Vagina (tissue), 2 donors: ENCODE measurements at places on chromosomes 13 and 19.
A peak's percentile ranks its signal among the peaks of the same experiment; 100 is the strongest.

DNA sequence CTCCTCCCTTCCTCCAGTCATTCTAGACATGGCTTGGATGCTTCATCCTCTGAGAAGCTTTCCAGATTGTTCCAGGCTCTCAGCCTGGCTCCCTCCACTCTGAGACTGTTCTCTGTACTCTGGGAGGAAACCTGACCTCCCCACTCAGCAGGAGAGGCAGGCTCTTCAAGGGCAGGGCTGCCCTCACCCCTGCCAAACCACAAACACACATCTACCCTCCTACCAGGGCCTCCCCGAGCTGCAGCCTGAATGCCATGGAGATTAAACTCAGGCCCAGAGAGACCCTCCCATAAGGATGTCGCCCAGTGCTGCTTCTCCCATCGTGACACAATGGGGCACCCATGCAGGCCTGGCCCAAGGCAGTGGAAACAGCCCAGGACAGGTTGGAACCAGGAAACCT is 16.2 kb downstream of the NUMBL start:
- no peaks in the 10 kb centered on the region for H3K4me1 ChIP-seq
- no peaks in the 10 kb centered on the region for H3K27me3 ChIP-seq
- peaks cover 4% of the 10 kb centered on the region for H3K36me3 ChIP-seq
- no peak overlapping the region for H3K4me3 ChIP-seq
- H3K27ac ChIP-seq = peak overlapping the region; percentile 28

DNA sequence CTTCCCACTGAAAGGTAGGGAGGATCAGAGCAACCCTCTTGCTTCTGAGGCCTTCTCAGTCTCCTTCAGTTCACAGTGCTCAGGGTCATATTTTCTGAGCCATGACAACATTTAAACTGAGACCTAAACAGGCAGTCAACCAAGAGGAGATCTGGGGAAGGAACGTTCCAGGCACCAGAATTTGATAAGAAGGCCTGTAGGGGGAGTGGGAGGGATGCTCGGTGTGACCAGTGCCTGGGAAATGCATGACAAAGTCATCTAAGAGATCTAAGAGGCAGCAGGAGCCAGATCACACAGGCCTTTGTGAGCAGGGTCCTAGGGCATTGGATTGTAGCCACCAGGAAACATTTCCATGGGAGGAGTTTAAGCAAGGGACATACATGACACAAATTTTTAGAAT is 71.6 kb downstream of the SHISA2 start:
- no peaks in the 10 kb centered on the region for H3K36me3 ChIP-seq
- H3K4me3 ChIP-seq = no peak overlapping the region
- H3K27ac ChIP-seq = no peak overlapping the region
- H3K27me3 ChIP-seq = no peaks in the 10 kb centered on the region

- H3K4me1 ChIP-seq = peaks cover 17% of the 10 kb centered on the region
- no peak for DNase-seq
- no peaks in the 10 kb centered on the region for H3K36me3 ChIP-seq
- H3K27me3 ChIP-seq = no peaks in the 10 kb centered on the region
- no peak overlapping the region for H3K27ac ChIP-seq
- H3K4me3 ChIP-seq = peak overlapping the region; percentile 65
Measured at GRCh38 chr19:53193535-53194222, 521 bp upstream of the ZNF665 start.

DNA sequence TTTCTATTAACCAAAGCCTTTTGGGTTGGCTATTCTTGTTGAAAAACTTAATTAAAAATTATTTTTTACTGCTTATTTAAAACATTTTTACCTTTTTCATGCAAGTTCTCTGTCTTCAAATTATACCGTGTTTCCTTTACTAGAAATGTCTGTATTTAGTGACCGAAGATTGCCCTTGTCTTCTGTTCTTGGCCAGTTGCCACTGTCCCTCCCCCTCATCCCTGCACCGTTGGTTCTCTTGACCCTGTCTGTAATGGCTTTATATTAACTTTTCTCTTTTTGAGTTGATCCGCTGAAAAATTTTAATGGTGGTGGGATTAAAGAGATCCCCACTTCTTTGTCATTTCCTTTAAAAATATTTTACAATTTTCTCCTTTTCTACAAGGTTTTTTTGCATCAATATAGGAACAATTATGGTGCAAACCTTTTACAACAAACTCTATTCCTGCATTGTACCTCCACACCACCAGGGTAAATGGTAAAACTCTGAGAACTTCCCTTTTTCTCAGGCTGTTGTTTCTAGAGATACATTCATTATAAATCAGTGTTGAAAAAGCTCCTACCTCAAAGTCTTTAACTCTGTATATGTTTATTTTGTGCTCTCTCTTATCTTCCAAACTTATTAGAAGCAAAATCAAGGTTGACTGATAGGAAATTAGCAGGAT is 12.9 kb upstream of the RNF113B start:
- no peak overlapping the region for H3K27ac ChIP-seq
- H3K36me3 ChIP-seq = no peaks in the 10 kb centered on the region
- no peak for DNase-seq
- H3K4me3 ChIP-seq = no peak overlapping the region

DNA sequence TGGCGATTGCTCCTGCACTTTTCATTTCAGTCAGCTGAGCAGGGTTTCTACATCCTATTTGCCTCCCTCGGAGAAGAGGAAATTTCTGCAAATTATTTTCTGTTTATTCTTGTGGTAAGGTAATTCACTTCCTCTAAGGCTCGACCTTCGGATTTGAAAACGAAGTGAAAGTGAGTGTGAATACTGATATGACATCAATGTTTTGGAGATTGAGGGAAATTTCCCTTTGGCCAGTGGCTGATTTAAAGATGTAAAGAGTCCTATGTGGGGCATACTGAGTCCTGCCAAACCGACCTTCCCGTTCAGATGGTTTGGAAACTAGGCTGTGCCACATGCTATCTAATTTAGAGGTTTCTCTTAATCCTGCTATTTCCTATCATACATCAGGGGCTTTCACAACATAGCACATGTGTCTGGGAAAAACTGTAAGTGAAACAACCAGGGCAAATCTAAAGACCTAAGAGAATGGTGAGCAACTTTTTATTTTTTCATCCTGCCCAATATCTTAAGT is 112.3 kb downstream of the POSTN start:
- no peak overlapping the region for H3K4me3 ChIP-seq
- no peak for DNase-seq
- no peak overlapping the region for H3K27ac ChIP-seq

DNA sequence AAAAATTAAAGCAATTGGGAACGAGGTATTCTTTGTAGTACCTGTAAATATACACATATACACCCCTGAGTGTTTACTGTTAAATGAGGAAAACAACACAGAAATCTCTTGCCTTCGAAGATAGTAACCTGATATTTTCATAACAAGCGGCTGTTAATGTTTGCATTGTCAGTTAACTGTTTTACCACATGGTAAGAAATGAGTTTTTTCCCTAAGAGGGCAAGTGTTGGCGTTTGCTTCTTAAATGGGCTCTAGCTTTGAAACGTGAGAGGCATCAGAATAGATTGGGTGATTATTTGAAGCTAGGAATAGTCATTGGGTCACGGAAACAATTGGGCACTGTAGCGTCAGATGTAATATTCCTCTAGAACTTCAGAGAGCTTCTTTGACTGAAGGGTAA is 22.0 kb upstream of the UPF3A start:
- no peak overlapping the region for H3K4me3 ChIP-seq
- DNase-seq = no peak
- no peaks in the 10 kb centered on the region for H3K4me1 ChIP-seq
- H3K27ac ChIP-seq = no peak overlapping the region
- no peaks in the 10 kb centered on the region for H3K27me3 ChIP-seq

GRCh38 chr19:41746593-41747227 is 8.6 kb upstream of the CEACAM6 start:
- no peak overlapping the region for H3K27ac ChIP-seq
- no peaks in the 10 kb centered on the region for H3K27me3 ChIP-seq
- H3K4me1 ChIP-seq = no peaks in the 10 kb centered on the region

DNA sequence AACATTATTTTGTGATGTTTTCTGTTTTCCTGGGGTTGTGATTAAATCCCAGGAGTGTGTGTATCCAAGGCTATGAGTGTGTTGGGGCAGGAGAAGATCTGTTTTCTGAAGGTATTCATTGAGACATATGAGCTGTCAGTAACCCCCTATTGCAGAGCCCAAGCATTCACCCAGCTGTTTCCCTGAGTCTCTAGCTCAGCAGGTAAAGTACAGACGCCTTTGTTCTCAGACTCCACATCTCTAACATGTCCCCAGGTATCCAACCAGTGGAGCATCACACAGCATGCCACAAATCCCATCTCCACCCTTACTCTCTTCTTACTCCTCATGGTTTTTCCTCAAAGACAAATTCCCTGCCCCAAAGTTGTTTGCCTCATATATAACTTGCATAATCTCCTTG is 213.6 kb downstream of the PCDH20 start:
- no peaks in the 10 kb centered on the region for H3K4me1 ChIP-seq
- H3K4me3 ChIP-seq = no peak overlapping the region
- H3K27me3 ChIP-seq = no peaks in the 10 kb centered on the region
- H3K27ac ChIP-seq = no peak overlapping the region
- H3K36me3 ChIP-seq = no peaks in the 10 kb centered on the region

DNA sequence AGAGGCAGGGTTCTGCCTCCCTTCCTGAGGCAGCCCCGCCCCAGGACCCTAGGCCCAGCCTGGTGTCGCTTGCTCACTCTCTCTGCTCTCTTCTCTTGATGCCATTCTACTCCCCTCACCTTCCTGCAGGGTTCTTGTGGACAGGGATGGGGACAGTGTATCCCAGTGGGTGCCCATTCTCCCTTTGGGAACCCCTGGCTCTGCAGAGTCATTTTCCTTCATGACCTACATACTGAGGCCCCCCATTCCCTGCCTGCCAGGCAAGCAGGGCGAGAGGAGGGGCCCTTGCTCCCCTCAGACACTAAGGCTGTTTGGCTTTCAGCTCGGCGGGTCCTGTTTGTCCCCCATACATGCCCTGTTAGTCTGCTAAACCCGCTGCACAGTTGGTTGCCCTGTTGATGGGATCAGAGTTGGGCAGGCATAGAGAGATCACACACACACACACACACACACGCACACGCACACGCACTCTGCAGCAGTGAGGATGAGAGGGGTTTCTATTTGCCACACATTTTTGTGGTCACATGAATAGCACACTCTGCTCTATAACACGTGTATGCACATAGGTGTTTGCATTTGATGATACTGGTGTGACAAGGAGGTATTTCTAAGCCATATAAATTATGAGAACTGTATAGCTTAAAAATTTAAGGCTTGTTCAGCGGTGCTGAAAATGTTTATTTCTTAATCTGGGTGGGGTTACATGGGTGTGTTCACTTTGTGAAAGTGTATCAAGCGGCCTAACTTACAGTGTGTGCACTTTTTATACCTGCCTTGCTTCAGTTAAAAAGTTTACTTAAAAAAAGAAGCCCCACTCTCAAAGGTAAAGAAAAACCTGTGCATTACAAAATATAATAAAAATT is 20.3 kb downstream of the NFIX start:
- peak overlapping the region; percentile 99 for H3K27ac ChIP-seq
- H3K4me3 ChIP-seq = peak overlapping the region; percentile 24
- DNase-seq = no peak
- H3K27me3 ChIP-seq = no peaks in the 10 kb centered on the region
- H3K36me3 ChIP-seq = no peaks in the 10 kb centered on the region

GRCh38 chr19:14277608-14278007 is 71.6 kb upstream of the ADGRL1 start:
- no peak overlapping the region for H3K27ac ChIP-seq
- no peaks in the 10 kb centered on the region for H3K4me1 ChIP-seq
- no peak for DNase-seq
- H3K4me3 ChIP-seq = no peak overlapping the region
- no peaks in the 10 kb centered on the region for H3K27me3 ChIP-seq

- H3K4me1 ChIP-seq = no peaks in the 10 kb centered on the region
- DNase-seq = no peak
- H3K36me3 ChIP-seq = no peaks in the 10 kb centered on the region
- no peak overlapping the region for H3K27ac ChIP-seq
- H3K4me3 ChIP-seq = no peak overlapping the region
- no peaks in the 10 kb centered on the region for H3K27me3 ChIP-seq
Measured at GRCh38 chr13:50446611-50447010, 396.9 kb downstream of the DLEU7 start.

- no peak overlapping the region for H3K27ac ChIP-seq
- H3K36me3 ChIP-seq = no peaks in the 10 kb centered on the region
- no peaks in the 10 kb centered on the region for H3K27me3 ChIP-seq
- no peak overlapping the region for H3K4me3 ChIP-seq
Measured at GRCh38 chr13:81682081-81682630, 1341.2 kb upstream of the SPRY2 start.

GRCh38 chr19:56718231-56718630 is 46.7 kb upstream of the ZNF835 start:
- H3K27me3 ChIP-seq = no peaks in the 10 kb centered on the region
- no peaks in the 10 kb centered on the region for H3K36me3 ChIP-seq
- no peaks in the 10 kb centered on the region for H3K4me1 ChIP-seq
- no peak overlapping the region for H3K27ac ChIP-seq

DNA sequence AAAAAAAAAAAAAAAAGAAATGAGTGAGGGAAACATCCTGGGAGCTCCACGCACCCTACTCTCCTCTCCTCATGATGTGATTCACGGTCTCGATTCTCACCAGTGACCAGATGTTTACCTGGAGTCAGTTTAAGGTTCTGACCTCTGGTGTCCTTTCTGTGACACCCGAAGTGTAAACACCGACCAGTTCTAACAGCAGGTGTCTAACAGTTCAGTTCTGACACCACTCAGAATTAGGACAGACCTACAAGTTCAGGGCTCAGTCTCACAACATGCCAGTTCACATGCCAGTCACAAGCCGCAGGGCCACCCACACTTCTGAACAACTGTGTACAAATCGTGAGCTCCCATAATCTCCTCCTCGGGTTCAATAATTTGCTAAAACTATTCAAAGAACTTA is 6.0 kb downstream of the ZNF564 start:
- no peaks in the 10 kb centered on the region for H3K27me3 ChIP-seq
- H3K36me3 ChIP-seq = peaks cover 15% of the 10 kb centered on the region
- H3K27ac ChIP-seq = no peak overlapping the region
- H3K4me1 ChIP-seq = peaks cover 24% of the 10 kb centered on the region

DNA sequence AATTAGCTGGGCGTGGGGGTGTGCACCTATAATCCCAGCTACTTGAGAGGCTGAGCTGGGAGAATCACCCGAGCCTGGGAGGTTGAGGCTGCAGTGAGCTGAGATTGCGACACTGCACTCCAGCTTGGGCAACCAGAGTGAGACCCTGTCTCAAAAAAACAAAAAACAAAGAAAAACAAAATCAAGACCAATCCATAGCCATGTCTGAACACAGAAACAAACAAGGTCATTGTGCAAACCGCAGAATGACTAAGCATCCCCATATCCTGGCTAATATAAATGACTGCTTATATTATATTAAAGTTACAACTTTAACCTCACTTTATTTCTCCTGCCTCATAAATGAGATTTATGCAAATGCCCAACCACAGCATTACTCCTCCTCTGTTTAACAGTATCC is 2.3 kb upstream of the LYPD3 start:
- no peaks in the 10 kb centered on the region for H3K36me3 ChIP-seq
- no peaks in the 10 kb centered on the region for H3K27me3 ChIP-seq
- H3K4me3 ChIP-seq = no peak overlapping the region
- H3K27ac ChIP-seq = no peak overlapping the region
- peaks cover 25% of the 10 kb centered on the region for H3K4me1 ChIP-seq

DNA sequence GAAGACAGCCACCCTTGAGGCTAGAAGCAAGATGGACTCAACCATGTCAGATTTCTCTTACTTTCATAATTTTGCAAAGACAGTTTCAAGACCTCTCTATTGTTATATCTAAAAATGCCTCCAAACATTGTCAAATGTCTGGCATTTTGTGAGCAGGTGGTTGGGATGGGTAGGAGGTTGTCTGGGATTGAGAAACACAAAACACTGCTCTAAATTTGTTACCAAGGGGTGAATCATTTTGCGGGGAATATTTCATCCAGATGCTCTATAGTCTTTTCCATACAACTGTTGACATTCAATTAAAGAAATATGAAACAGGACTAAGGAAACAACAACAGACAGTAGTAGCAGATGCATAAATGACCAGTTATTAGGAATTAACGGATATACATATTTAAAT is 208.2 kb downstream of the ITGBL1 start:
- H3K27ac ChIP-seq = no peak overlapping the region
- H3K36me3 ChIP-seq = no peaks in the 10 kb centered on the region
- DNase-seq = no peak
- no peaks in the 10 kb centered on the region for H3K4me1 ChIP-seq
